ENCODE measurements at places on chromosomes 7 and 10. TPM values are rescaled to one million over a fixed set of nuclear protein-coding genes. Genes with fewer than 3 reads are reported as not detected.

Gene KAZALD1
- 34.8 TPM for total RNA-seq

Gene VIPR2
- total RNA-seq: 2.8 TPM

Gene SPDYE8
- total RNA-seq: 0.07 TPM

Gene EPO
- 1.3 TPM for total RNA-seq

Gene ZNF92
- total RNA-seq: 10.1 TPM
